Naive B cell (primary cell): ENCODE measurements at places on chromosomes 6 and 20. TPM values are rescaled to one million over a fixed set of nuclear protein-coding genes. Genes with fewer than 3 reads are reported as not detected.

GRCh38 chr6:165819394-165819793 is 156.4 kb upstream of the PDE10A start:
- DNase-seq = no peak

DNA sequence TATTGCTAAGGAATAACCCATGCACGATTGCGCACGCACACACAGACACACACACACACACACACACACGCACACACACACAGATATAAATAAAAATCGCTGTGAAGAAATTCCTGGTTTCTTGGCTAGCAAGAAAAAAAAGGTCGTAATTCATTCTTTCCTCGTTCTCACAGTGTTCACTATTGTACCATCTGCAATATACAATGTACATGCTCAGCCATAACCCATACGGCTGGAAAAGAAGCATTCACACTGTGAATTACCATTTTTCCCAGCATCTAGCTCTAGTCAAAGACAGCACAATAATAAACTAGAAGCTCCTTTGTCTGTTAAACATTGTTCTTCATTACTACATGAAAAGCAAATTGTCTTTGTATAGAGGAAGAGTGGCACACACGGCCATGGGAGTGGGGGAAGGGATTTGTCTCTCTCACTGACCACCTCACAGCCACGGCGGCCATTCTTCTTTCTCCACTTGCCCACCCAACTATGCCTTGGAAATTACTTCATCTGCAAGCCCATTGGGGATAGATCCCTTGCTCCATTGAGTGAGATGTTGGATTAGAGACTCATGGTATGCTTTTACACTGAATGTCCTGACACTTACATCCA is 115.3 kb upstream of the ID4 start:
- no peak for DNase-seq

GRCh38 chr20:34774449-34774848 is 51.0 kb downstream of the NCOA6 start:
- no peak for DNase-seq

- no peak for DNase-seq
These were observed 114.7 kb downstream of the ANKRD60 start for GRCh38 chr20:58113716-58114115.

DNA sequence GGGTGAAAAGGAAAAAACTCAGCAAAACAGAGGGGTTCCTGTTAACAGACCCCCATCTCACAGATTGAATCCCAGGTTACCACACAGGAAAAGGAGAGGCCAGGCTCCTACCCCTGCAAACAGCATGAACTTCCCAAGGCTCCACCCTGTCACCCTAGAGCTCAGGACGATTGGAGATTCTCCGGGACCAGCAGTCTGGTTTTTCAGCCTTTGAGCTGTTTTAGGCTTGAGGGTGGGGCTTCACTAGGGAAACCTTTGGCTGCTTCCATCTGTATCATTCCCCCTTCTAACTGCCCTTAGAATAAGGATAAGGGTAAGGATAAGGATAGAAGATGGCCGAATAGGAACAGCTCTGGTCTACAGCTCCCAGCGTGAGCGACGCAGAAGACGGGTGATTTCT is 16.0 kb downstream of the C6orf58 start:
- DNase-seq = no peak

GRCh38 chr6:111381123-111381522 is 101.9 kb downstream of the REV3L start:
- no peak for DNase-seq

- DNase-seq = no peak
These were observed 214.4 kb downstream of the RNF144B start for GRCh38 chr6:18601516-18602020.

- no peak for DNase-seq
These were observed 217.1 kb downstream of the ANKRD60 start for GRCh38 chr20:58011106-58011946.

DNA sequence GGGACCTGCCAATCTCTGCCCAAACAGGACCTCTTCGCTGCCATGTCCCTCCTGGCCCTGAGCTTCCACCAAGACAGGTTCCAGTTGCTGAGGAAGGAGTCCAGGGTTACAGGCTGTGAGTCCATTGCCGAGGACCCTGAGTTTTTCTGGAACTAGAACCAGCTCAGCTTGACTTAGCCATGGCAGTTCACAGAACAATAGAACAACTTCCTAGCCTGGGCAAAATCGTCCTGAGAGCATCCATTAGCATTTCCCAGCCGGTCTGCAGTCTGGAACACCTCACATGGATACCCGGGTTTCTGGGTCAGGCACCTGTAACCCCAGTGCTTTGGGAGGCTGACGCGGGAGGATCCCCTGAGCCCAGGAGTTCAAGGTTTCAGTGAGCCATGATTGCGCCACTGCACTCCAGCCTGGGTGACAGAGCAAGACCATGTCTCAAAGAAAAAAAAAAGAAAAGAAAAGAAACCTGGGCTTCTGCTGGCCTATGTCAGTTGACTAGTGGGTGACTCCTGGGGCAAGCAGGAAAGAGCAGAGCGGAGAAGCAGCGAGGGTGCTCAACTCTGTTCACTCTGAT is 90.3 kb downstream of the TCP11 start:
- DNase-seq = no peak

Gene PCMTD2
- polyA plus RNA-seq = 127 TPM

Gene SERPINB1
- 107 TPM for polyA plus RNA-seq

Gene BPIFB4
- polyA plus RNA-seq = not detected

Gene PPP1R3G
- not detected for polyA plus RNA-seq

Gene PBOV1
- polyA plus RNA-seq = not detected

Gene RAET1L
- not detected for polyA plus RNA-seq

Gene GSTA2
- polyA plus RNA-seq = not detected

Gene HMGN4
- 193 TPM for polyA plus RNA-seq
